ENCODE measurements at places on chromosomes 5 and 9.

- DNase-seq = no peak
Measured at GRCh38 chr9:137982200-137982599, 104.6 kb downstream of the CACNA1B start.

- DNase-seq = no peak
Measured at GRCh38 chr9:122418016-122418415, 47.2 kb downstream of the PTGS1 start.

DNA sequence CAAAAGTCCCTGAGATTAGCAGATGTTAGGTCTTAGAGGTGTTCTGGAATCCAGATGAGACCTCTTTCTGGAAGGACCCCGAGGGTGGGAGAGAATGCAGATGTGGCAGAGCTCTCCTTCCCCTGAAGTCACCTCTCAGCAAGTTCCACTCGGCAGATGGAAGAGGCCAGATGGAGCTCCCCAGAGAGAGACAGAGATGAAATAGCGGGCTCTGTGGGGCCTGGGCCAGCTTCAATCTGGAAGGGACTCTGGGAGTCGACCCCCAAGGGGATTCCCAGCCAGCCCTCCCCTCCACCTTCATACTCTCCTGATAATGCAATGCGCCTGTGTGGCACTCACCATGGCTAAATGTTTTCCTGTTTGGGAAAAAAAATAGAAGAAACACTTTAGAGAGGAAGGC lies 60.2 kb downstream of the WNK2 start:
- DNase-seq = no peak

DNA sequence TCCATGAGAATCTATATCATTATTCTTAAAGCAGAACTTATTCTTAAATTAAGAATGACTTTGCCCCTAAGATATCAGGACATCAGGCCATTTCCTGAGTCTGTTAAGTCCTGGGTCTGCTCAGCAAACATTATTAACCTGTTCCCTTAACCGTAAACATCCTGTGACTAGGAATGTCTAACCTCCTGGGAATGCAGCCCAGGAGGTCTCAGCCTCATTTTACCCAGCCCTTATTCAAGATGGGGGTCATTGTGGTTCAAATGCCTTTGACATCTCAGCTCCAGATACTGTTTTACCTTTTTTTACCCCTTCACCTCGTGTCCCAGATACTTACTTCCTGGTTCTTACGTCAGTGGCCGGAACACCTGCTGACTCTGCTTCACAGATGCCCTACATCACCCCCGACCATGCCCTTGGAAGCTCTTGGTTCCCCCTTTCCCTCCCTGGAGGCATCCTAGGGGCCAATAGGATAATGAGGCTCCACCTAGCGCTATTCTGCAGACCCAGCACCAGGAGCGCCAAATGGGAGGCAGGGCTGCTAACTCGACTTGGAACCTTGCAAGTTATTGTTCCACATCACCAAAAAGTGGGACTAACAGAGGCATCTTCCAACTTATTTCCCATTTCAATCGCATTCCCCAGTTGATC lies 182.5 kb downstream of the MED10 start:
- no peak for DNase-seq

DNA sequence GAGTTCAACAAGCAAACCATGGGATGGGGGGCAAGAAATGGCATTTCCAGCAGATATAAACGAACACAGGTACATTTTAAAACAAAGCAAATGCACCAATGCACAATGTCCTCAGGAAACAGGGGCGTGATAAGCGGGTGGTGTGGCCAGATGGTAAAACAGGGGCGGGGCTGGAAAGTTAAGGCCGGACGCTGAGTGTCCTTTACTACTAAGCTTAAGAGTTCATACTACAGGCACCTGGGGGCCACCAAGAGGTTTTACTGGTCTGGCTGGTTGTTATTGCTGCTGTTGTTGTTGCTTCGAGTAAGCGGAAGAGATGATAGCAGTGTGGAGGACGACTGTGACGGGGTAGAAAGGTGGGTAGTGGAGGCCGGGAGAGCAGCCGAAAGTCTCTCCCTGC lies 99.8 kb downstream of the ATPSCKMT start:
- DNase-seq = no peak

- no peak for DNase-seq
Measured at GRCh38 chr5:52896534-52897237, 92.5 kb upstream of the ITGA2 start.

DNA sequence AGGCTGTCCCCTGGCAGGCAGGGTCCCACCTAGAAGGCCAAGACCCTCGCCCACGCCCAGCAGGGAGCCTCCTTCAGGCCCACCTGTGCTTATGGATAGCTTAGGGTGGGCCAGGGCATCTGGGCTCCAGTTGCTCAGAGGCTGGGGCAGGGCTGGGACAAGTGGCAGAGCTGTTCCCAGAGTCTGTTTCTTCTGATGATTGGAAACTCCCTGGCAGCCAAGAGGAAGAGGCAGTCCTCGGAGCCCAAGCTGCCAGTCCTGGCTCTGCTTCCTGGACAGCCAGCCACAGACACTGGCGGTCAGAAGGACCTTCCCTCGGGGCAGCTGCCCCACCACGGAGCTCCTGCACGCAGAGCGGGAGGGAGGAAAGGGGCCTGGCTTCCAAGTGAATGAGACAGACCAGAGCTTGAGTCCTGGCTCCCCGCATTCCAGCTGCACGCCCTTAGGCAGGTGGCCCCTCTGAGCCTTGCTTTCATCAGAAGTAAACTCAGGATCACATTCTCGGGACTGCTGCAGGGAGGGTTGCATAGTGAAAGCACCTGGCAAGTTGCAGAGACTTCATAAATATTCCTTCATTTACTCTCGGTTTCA lies 37.9 kb upstream of the GABRP start:
- DNase-seq = peak; percentile 99

DNA sequence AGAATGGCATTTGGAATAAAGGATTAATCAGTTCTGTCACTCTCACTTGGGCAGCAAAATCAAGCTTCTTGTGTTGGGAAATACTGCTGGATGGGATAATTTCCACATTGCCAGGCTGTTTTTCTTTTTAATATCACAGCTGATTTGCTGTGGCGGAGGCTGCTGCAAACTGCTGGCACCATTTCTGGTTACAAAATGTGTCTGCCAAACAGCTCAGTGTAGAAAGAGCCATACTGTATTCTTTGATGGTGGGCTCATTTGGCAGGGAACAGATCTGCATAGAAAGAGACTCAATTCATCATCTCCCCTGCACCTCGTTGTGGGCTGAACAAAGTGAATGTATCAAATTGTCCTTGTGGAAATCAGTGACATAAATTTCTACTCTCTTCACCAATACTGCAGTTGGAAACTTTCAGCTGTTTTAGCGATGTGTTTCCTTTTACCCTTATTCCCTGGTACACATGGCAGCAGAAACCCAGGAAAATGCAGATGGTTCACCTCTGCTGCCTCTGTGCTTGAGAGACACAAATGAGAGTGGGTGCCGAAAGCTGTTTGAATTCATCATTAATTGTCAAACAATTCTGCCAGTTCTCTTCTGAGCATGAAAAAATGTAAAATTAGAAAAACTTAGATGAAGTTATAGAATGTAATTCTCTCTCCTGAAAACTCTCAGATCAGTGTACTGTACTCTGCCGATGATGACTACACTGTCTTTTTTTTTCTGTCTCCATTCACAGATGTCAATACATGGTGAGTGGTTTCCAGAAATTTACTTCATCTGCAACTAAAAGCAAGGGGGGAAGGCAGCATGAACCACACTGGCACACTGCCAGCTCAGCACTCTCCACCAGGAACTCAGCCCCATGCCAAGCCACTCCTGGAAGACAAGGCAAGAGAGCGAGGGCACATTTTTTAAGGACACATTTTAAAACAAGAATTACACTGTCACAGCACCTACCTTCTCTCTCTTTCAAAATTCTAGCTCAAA lies 75.0 kb downstream of the HMHB1 start:
- DNase-seq = no peak

GRCh38 chr5:111606194-111606593 lies 93.9 kb upstream of the STARD4 start:
- no peak for DNase-seq

DNA sequence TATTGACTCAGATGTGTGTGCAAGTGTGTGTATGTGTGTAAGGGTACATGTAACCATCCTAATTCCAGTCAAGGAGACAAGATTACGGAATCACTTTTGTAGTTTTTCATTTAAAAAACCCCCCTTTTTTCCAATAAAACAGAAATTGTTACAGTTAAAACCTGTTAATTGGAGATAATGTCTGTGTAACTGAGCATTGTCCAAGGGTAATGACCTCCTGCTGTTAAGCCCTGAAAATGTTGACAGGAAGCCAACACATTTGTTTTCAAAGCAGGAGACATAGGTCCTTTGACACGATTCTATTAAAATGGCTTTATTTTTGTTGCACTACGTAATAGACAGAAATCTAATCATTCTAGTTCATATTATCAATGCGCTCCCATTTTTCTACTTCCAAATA lies 457.3 kb upstream of the ARRDC3 start:
- no peak for DNase-seq

GRCh38 chr9:7377489-7377888 lies 422.1 kb downstream of the DMAC1 start:
- no peak for DNase-seq

DNA sequence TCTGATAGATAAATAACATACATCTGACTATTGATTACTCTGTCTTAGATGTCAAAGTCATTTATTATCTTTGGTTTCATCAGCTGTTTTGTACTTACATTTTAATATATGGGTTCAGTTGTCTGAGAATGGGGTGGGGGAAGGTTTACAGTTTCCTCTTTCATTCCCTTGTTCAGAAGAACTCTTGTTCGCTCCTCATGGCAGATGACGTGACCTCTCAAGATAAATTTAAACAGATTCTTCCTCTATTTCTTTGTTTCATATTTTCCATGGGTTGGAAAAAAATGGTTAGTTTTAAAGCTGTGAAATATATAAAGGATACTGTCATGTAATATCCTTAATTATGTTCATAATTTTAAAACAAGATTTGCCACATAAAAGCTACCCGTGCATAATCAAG lies 61.4 kb downstream of the TSSK1B start:
- no peak for DNase-seq

- peak; percentile 68 for DNase-seq
Measured at GRCh38 chr9:81609782-81610739, 79.3 kb downstream of the TLE1 start.

- DNase-seq = peak; percentile 92
Measured at GRCh38 chr9:36728651-36729520, 156.2 kb downstream of the MELK start.

- peak; percentile 83 for DNase-seq
Measured at GRCh38 chr9:88781628-88782391, 209.5 kb upstream of the S1PR3 start.

- DNase-seq = no peak
Measured at GRCh38 chr9:116712781-116713180, 25.7 kb downstream of the TRIM32 start.

DNA sequence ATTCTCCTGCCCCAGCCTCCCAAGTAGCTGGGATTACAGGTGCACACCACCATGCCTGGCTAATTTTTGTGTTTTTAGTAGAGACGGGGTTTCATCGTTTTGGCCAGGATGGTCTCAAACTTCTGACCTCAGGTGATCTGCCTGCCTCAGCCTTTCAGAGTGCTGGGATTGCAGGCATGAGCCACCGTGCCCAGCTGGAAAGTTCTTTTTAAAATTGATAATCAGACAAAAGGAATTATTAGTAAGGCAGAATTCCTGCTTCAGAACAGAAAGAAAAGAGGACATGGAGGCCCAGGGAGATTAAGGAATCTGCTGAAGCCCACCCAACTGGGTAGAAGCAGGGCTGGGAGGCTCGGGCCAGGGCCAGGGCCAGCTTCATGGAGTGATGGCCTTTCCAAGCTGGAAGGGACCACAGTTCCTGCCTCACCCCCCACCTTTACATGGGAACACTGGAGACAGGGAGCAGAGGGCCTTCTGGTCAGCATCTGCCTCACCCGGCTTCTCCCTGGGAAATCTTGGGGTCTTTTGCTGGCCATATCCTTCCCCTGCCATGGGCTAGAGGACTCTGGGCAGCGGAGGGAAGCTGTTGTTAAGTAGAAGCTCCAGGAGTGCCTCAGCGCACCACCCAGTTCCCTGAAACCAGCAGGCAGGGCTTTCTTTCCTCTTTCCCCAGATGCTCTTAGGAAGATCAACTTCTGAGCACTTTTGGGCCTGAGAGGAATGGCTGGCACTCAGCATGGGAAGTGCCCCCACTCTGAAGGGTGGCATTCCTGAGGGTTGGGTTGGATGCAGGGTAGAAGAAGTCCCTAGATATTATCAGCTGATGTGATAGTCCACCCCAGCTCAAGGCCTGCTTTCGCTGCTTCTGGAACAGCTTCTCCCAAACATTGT lies 70.1 kb downstream of the RGS3 start:
- DNase-seq = peak; percentile 50

GRCh38 chr9:126589349-126589748 lies 24.4 kb upstream of the LMX1B start:
- no peak for DNase-seq

DNA sequence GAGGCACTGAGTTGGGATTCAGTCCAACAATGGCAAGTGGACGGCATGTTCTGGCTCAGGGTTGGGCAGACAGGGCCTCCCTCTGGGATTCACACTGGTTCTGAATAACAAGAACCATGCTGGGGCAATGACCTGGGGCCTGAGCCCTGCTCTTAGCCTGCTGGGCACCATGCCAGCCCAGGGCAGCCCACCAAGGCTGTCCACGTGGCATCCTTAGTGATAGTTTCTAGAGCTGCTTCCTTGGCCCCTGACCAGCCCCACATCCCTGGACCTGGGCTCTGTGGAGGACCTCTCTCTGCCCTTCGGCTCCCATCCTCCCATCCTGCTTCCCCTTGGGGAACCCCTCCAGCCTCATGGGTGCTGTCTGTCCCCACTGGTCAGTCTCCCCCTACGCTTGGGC lies 22.3 kb upstream of the OLFM1 start:
- DNase-seq = peak; percentile 16

DNA sequence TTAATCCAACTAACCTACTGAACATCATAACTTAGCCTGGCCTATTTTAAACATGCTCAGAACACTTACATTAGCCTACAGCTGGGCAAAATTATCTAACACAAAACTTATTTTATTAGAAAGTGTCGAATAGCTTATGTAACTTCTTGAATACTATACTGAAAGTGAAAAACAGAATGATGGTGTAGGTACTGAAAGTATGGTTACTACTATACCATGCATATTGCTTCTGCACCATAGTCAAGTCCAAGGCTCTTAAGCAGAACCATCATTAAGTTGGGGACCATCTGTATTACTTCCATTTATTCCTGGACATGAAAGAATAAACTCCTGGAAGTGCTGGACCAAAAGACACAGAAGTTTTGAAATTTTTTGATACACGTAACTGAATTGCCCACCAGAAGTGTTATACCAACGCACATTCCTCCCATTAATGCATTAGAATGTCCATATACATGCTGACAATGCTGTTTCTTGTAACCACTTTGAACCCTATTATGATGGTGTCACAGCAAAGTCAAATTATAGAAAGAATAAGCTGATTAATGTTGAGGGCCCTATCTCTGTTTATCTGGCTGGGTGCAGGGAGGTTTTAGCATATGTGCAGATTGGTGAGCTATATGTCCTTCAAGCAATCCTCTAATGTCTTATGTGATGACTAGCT lies 375.7 kb downstream of the ACTL7B start:
- DNase-seq = no peak

Measured in islet precursor cell (in vitro differentiated cells).